ENCODE measurements at places on chromosomes 16 and 17. TPM values are rescaled to one million over a fixed set of nuclear protein-coding genes. Genes with fewer than 3 reads are reported as not detected.

The CEMP1 gene
- total RNA-seq, result not detected

The FBXO39 gene
- not detected for total RNA-seq

The RNF112 gene
- 0.45 TPM for total RNA-seq

The SEPTIN12 gene
- not detected for total RNA-seq

The NAGS gene
- 1.0 TPM for total RNA-seq

The SPATA22 gene
- not detected for total RNA-seq

The RNF157 gene
- total RNA-seq, result 5.5 TPM

The ZACN gene
- not detected for total RNA-seq

The BRIP1 gene
- total RNA-seq, result 0.10 TPM

The WDR59 gene
- 29.9 TPM for total RNA-seq

The MYL4 gene
- 66.3 TPM for total RNA-seq

The ORC6 gene
- total RNA-seq, result 3.8 TPM

The RNU2-1 gene
- total RNA-seq, result 1,293 TPM

The EMP2 gene
- 65.1 TPM for total RNA-seq

The NECAB2 gene
- not detected for total RNA-seq

The QPRT gene
- total RNA-seq, result 15.1 TPM

The ZNF205 gene
- 8.6 TPM for total RNA-seq

The SLC5A11 gene
- total RNA-seq, result not detected

The SYNRG gene
- total RNA-seq, result 49.3 TPM

The RUNDC3A gene
- total RNA-seq, result 1.3 TPM

The TNP2 gene
- total RNA-seq, result not detected

The ST6GALNAC1 gene
- total RNA-seq, result 7.4 TPM

The RRAD gene
- total RNA-seq, result 168 TPM

The ELOB gene
- 328 TPM for total RNA-seq

The RARA gene
- 14.1 TPM for total RNA-seq

The DRC3 gene
- 1.2 TPM for total RNA-seq

The EVPLL gene
- total RNA-seq, result not detected

The SEZ6 gene
- total RNA-seq, result not detected

The HOXB13 gene
- total RNA-seq, result not detected

The SLFN13 gene
- 4.5 TPM for total RNA-seq

The ECI1 gene
- 133 TPM for total RNA-seq

The KRT36 gene
- not detected for total RNA-seq
